Left renal pelvis (tissue), 4 donors: ENCODE measurements at places on chromosomes 6 and 20. TPM values are rescaled to one million over a fixed set of nuclear protein-coding genes. Genes with fewer than 3 reads are reported as not detected.

- DNase-seq = no peak
Measured at GRCh38 chr6:91539456-91539855, 952.6 kb upstream of the MAP3K7 start.

Gene NKAIN4
- polyA plus RNA-seq = 24.2 TPM

Gene ZBTB12
- 17.7 TPM for polyA plus RNA-seq

Gene SYNGAP1
- 20.9 TPM for polyA plus RNA-seq

DNA sequence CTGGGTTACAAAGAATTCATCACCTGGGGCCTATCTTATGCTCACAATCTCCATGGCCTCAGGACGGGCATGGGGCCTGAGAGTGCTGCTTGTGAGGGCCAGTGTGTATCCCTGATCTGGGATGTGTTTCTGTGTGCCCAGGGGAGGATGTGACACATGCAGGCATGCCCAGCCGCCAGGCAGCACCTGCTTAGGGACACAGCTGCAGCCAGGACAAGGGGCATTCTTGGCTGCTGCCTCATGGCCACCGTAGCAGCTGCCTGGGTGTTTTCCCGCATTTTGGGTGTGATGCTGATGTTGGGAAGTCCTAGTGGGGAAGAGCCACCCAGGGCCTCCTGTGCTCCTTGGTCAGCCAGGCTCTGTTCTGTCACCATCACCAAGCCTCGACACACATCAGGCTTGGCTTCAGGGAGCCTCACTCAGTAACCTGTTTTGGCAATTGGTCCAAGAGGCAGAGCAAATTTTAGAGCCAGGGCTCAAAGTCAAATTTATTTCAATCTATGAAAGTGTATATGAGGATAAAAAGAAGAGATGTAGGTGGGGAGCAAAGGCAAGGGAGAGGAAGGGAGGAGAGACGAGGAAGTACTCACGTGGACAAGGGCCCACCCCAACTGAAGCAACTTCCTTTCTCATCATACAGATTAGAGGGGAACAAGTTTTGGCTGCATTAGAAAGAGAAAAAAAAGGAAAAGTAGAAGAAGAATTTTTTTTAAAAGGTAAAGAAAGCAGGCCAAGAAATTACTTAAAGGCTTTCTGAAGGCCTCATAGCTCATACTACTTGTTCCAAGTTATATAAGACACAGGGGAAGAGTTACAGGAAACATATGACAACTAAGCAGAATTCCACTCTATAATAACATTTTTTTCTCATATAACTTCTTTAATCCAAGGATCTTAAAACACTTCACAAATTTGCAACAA lies 269.9 kb upstream of the SUPT3H start:
- DNase-seq = no peak
